GM13977 (cell line): ENCODE measurements at places on chromosomes 16 and 17.

DNA sequence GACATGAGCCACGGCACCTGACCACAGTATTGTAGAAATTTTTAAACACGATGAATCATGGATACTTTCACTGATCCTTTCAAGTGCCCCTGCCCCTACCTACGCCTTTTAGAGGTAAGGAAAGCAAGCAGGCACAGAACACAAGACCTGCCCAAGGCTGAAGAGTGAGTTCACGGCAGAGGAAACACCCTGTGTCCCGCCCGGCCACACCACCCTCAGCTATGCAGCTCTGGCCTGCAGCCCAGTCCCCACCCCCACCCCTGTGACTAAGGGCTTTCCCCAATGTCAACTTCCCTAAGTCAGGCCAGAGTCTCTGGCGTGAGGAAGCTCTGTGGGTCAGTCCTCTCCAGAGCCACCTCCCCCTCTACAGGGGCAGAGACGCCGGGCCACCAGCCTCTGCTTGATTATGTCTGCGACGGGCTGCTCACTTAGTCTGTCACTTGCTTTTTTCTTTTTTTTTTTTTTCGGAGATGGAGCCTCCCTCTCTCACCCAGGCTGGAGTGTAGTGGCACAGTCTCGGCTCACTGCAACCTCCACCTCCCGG lies 8.4 kb downstream of the SLC16A5 start:
- no peak for DNase-seq

DNA sequence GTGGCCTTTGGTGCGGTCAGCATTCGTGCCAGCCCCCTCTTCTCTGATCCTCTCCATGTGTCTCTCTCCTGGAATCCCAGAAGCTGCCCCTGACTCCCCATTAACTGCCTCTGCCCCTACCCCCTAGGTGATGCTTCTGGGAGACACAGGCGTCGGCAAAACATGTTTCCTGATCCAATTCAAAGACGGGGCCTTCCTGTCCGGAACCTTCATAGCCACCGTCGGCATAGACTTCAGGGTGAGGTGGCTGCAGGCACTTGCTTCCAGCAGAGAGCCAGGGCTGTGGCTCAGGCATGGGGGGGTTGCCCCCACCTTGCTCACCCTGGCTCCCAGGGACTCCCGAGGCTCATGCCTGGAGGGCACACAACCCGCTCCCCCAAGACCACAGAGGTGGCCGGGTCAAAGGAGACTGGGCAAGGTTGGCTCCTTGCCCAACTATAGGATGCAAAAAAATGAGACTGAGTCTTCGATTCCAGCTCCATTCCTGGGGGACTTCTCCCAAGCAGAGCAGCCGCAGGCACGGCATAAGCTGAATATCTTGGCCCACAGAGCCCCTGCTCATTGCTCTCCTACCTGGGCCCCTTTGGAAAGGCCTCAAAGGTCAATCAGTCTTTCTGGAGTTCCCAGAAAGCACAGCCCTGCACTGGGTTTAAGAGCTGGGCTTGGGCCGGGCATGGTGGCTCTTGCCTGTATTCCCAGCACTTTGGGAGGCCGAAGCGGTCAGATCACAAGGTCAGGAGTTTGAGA lies 3.8 kb downstream of the RAB37 start:
- DNase-seq = no peak

DNA sequence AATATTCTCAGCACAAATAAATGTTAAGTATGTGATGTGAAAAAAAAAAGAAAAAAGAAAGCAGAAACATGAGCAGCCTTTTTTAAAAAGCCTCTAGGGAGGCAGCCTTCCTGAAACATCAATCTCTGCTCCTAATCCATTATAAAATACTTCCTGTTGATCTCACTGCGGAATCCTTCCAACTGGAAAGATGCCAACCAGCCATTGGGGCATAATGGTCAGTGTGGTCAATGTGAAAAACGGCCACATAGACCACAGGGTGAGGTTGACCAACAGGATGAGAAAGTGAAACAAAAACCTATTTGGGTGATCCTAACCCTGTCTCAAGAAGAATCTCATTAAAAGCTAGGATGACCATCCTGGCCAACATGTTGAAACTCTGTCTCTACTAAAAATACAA lies 26.1 kb upstream of the ABCA8 start:
- DNase-seq = no peak

DNA sequence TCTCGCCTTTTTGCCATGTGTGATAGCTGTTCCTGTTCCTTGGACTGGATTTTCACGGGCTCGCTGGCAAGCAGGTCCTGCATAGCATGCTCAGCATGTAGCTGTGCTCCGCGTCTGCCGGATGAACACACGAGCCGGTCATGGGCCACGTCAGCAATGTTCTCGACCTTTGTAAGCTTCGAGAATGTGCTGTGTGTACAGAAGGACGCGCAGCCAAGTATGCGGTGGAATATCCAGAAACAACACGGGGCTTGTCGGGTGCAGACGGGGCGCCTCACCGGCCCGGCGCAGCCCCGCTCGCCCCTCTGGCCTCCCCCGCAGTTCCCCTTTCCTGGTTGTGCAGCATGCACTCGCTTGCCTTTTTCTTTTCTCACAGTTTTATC lies 42.2 kb downstream of the RPTOR start:
- DNase-seq = no peak

DNA sequence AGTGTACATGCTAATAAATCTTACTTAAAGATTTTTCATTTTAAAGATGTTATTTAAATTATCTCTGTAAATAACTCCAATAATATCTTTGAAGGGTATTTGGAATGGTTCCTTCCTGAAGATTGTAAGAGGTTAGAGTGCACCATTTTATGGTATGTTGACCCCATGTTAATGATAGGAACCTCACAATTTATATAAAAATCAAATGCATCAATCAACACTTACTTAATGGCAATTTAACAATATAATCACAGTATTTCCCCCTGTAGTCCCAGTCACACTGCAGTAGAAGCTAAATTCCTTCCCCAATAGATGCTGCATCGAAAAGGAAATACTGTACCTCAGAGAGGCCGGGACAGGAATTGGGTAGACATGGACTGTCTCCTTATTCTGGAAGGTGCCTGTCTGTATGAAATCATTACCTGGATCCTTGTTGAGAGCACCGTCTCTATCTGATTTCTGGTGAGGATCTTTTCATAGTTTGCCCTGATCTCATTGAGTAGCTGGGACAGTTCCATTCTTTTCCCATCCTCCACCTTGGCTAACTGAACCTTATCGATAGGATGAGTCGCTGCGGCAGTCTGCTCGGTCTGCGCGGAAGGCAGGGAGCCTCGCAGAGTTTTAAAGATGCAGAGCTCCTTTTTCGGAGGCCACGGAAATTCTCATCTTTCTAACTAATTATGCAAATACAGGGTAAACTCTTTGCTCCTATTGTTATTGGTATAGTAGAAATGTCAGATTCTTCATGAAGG lies at the start of gene KRT222:
TSS of gene KRT222 (minus strand) at position 596 of the 752 bp plus-strand sequence. CDS start at position 518, 78 bp downstream.
- DNase-seq = no peak

- DNase-seq = no peak
These were observed 1.4 kb downstream of the RETREG3 start for GRCh38 chr17:42607769-42608168.

DNA sequence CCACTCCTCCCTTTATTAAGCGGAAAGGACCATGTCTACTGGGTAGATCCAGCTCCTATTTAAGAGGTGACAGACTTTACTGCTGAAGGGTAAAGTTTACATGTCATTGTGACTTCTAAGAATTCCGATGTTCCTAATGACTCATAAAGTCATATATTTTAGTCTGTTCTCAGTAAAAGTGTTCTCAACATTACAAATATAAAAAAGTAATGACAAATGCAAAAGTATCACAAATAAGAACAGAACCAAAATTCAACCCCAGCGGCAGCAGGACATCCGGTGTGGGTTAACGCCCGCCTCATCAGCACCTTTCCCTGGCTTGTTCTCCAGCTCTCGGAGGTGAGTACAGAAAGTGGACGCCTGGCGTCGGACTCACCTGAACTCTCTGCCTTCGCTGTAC lies 6.8 kb downstream of the AXIN1 start:
- no peak for DNase-seq

- DNase-seq = no peak
These were observed 63.1 kb downstream of the IKZF3 start for GRCh38 chr17:39801055-39801454.

DNA sequence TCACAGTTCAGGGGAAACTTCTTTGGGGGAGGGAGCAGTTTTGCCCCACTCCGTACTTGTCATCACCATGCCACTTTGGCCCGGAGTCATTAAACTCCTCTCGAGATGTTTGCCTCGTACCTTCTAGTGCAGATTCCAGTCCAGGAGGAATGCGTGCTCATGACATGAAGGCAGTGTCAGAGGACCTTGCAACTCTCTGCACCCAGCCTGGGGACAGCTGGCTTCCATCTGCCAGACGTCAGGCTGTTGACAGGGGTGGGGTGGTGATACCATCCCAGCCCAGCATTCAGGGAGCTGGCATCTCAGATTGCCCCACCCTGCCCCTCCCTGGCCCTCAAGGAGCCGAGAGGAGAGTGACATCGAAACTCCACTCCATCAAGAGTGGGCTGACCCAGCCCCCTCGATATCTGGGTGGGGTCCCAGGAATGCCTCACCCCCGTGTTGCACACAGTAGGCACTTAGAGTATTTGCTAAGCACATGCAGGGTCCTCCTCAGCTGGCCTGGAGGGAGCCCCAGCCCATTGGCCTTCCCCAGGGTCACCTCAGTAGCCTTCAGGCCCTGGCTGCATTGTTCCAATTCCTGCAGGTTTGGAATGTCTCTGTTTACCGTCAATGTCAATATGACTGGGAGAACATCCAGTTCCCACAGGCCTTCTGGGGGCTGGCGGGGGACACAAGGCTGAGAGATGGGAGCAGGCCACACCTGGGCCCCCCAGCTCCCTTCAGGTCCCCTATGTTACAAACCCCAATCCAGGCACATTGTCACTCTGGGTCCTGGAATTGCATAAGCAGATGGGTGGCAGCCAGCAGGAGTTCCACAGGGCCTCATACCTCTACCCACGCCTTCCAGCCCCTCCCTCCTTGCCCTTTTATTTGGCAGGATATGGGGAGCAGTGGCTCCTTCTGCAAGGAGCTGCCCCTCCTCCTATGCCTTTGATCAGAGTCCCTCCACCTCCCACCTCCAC lies 21.3 kb upstream of the EMP2 start:
- DNase-seq = no peak

- peak; percentile 80 for DNase-seq
These were observed 14.4 kb upstream of the ALDH3A1 start for GRCh38 chr17:19762515-19762961.

DNA sequence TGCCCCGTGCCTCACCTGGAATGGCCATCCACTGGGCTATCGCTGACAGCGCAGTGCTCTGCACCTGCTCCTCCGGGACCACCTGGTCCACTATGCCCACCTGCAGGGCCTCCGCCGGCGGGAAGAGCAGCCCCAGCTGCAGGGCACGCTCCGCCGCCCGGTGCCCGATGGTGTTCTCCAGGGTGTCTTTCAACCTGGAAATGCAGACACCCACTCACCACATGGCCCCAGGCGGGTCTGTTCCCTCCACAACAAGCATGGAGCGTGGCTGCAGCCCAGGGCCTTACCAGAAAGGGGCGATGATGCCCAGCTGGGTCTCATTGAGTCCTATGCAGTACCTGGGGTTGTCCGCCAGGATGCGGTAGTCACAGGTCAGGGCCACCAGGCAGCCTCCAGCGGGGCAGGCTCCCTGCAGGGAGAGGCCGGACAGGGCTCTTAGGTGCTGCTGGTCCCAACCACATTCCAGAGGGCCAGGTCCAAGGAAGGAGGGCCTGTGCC lies 6.8 kb downstream of the DNASE1L2 start:
- no peak for DNase-seq

GRCh38 chr17:57576744-57577143 lies 168.4 kb downstream of the CCDC182 start:
- DNase-seq = no peak

DNA sequence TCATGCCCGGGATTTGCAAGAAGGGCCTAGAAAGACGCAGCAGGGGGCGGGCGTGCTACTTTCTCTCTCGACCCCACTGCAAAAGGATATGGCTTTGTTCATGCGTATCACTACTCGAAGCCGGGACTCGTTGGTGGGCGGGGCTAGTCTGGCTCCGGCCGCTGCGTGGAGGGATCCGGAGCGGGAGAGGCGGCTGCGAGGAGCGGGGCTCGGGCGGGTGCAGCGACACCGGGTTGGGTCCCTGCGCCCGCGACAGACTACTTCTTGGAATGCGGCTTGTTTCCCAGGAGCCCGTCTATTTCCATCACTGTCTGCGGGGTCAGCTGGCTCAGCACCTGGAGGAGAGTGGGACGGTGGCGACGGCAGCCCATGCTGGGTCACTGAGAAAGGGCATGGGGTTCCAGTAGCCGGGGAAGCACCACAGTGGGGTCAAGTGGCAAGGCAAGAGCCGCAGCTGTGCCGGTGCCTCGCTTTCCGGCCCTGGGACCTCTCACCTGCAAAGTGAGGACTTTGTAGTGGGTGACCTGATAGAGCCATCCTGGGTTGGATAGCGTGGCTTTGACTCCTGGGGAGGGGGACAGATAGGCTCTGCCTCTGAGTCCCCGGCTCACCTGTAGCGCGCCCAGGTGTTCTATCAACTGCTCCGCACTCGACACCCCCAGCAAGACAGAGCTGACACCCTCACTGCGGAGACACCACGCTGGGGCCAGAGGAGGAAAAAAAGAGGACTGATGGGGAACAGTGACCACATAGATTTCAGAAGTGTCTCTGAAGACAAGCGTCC lies 6.6 kb downstream of the KCNAB3 start:
- DNase-seq = peak; percentile 86

DNA sequence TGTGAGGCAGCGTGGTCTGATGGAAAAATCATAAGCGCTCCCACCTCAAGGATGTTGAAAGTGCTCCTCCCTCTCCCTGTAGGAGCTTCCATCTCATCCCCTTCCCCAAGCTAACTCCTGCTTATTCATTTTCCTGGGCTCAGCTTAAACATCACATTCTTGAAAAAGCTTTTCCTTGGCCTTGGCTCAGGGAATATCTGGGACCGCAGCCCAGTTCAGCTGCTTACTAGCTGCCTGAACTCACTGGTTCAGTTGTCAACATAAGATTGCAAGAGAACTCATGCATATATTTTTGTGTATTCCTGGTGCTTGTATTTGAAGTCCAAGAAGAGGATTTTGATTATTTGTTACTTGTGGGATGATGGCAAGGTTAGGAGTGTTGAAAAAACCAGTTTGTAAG lies 91.5 kb downstream of the UTP18 start:
- DNase-seq = no peak

- DNase-seq = peak; percentile 66
These were observed 5.4 kb upstream of the ICAM2 start for GRCh38 chr17:64025732-64026294.

GRCh38 chr16:81740169-81740568 lies 38.9 kb upstream of the PLCG2 start:
- peak; percentile 71 for DNase-seq

DNA sequence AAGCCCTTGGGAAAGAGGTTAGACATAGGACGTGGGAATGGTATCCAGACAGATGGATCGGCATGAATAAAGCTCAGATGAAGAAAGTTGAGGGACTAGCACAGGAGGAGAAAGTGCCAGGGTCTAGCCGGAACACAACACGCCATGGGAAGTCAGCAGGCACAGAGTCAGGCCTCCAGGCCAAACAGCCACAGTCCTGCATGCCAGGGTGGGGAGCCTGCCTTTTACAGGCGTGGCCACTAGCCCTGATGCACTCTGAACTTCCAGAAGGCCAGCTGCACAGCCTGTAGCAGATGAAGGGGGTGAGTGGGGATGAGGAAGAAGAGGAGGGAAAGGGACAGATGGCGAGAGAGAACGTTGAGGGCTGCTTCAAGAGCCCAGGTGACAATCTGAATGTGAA lies 5.2 kb downstream of the B9D1 start:
- DNase-seq = no peak

- DNase-seq = no peak
These were observed 83.7 kb upstream of the LGALS9 start for GRCh38 chr17:27547301-27547683.
